ENCODE measurements at places on chromosomes 3 and 15.

DNA sequence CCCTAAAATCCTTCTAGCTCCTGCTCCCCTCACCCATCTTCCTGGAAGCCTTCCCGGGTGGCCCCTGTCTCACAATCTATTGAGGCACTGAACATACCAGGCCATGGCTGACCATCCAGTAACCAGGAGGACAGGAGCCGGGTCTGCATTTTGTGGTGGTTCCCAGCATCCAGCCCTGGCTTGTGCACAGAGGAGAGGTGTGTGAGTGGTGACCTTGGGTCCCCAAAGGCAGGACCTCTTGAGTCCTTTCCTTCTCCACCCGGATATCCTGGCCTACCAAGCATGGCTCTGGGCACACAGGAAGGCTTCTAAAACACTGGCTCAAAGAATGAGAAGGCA, 7.8 kb downstream of the CSK start:
- no peak for DNase-seq

- DNase-seq = no peak
These were observed 13.7 kb upstream of the VEPH1 start for GRCh38 chr3:157516928-157517327.

GRCh38 chr15:64490598-64491259, 30.4 kb downstream of the ZNF609 start:
- peak; percentile 48 for DNase-seq

GRCh38 chr3:155424323-155424710, 130.8 kb upstream of the STRIT1 start:
- DNase-seq = no peak

DNA sequence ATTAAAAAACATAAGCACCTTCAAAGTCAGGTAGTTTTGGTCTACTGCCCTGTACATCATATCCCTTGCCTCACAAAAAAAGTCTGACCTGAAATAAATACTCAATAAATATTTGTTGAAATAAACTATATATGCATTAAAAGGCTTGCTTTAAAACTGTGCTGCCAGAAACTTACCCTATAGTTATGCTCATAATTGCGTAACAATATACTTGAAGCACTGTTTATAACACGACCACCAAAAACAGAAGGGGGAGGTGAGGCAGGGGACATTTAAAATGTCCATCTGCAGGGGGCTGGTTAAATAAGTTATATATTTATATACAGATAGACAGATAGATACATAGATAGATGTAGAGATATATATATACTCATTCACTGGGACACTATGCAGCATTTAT, 549.5 kb downstream of the MAGI1 start:
- DNase-seq = no peak
